Peyer's patch (tissue), 4 donors: ENCODE measurements at places on chromosomes 5 and 9. TPM values are rescaled to one million over a fixed set of nuclear protein-coding genes. Genes with fewer than 3 reads are reported as not detected.

DNA sequence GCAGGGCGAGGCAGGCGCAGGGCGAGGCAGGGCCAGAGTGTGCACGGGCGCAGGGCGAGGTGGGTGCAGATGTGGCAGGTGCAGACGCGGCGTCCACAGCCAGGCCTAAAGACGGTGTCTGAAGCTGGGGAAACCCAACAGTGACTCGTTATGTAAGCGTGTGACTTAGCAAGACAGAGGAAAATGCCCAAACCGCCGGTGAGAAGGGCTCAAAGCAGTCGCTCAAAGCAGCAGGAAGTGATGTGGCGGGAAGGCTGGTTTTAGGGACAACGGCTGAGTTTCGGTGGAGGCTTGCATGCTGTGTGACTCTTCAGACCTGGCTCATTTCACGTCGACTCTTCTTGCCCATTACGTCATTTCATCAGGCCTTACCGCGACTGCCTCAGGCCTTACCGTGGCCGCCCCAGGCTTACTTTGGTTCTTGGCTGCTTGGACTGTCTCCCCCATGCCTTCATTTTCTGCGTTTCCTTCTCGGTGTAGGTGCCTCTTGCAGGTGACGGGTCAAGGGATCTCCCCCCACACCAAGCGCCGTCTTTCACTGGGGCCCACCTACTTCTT is 50.5 kb upstream of the EXOC3 start:
- H3K27me3 ChIP-seq = no peaks in the 10 kb centered on the region
- no peak overlapping the region for H3K27ac ChIP-seq
- no peaks in the 10 kb centered on the region for H3K4me1 ChIP-seq

DNA sequence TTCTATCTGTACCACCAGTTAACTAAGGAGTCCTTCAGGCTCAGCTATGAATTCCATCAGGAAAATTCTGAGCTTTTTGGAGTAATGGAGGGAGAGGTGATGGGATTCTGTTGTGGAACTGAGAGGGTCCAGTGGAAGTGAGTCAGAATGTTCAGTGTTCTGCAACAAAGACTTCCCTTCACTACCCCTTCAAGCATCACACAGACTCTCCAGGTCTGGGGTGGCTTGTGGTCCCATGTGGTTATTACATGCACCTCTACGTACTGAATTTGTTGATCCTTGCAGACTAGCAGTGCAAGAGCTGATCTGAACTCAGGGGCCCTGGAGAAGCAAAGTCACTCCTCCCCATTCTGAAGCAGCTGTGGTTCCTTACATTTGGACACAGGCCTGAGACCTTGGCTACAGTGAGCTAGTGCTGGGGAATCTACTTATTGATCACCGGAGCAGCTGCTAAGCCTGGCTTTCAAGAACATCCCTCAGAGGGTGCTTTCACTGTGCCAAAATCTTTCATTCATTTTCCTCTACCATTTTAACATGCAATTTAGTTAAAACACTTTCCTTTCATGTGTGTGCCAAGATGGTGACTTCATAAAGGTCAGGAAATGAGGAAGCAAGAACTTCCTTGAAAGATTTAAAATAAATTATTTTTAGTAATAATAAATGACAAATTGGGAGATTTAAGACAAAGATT is 75.0 kb upstream of the TNC start:
- no peaks in the 10 kb centered on the region for H3K4me1 ChIP-seq
- no peak overlapping the region for H3K4me3 ChIP-seq
- no peak overlapping the region for H3K27ac ChIP-seq
- DNase-seq = no peak
- H3K36me3 ChIP-seq = no peaks in the 10 kb centered on the region

DNA sequence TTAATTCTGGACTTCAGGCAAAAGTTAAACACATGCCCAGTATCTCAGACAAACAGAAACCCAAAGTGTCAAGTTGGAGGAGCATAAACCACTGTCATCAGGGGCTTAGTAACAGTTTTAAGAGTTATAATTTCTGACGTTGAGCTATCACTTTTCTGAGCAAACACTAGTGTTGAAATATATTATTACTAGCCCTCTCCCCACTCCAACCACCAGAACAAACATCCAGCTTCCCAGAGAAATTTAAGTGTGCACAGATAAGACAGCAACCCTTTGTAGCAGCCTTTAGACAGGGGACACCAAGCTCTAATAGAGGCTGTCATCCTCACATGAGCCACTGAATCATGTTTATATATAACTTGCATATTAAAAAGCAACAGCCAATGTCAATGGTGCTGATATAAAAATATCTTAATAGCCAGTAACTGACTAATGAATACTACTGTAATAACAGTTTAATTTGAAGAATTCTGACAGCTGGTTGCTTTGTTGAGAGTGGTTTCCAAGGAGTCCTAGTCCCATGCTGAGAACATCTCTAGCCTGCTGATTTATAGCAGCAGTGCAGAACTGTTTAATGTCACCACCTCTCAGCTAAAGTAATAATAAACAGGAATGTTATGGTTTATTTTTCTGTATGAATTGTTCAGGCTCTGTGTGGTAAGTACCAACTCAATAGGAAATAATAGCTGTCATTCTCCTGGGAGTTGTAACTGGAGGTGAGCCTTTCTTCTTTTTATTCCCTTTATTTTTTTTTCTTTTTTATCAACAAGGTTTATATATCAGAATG is 528.7 kb upstream of the ZNF608 start:
- no peaks in the 10 kb centered on the region for H3K36me3 ChIP-seq
- H3K27ac ChIP-seq = no peak overlapping the region
- H3K4me1 ChIP-seq = no peaks in the 10 kb centered on the region
- no peak for DNase-seq

- DNase-seq = no peak
- no peaks in the 10 kb centered on the region for H3K4me1 ChIP-seq
- H3K36me3 ChIP-seq = no peaks in the 10 kb centered on the region
Observed at GRCh38 chr5:68329554-68330255, 114.1 kb downstream of the PIK3R1 start.

GRCh38 chr9:130904070-130905044 is 7.7 kb upstream of the QRFP start:
- no peak for DNase-seq
- no peaks in the 10 kb centered on the region for H3K4me1 ChIP-seq
- H3K4me3 ChIP-seq = no peak overlapping the region
- no peak overlapping the region for H3K27ac ChIP-seq

DNA sequence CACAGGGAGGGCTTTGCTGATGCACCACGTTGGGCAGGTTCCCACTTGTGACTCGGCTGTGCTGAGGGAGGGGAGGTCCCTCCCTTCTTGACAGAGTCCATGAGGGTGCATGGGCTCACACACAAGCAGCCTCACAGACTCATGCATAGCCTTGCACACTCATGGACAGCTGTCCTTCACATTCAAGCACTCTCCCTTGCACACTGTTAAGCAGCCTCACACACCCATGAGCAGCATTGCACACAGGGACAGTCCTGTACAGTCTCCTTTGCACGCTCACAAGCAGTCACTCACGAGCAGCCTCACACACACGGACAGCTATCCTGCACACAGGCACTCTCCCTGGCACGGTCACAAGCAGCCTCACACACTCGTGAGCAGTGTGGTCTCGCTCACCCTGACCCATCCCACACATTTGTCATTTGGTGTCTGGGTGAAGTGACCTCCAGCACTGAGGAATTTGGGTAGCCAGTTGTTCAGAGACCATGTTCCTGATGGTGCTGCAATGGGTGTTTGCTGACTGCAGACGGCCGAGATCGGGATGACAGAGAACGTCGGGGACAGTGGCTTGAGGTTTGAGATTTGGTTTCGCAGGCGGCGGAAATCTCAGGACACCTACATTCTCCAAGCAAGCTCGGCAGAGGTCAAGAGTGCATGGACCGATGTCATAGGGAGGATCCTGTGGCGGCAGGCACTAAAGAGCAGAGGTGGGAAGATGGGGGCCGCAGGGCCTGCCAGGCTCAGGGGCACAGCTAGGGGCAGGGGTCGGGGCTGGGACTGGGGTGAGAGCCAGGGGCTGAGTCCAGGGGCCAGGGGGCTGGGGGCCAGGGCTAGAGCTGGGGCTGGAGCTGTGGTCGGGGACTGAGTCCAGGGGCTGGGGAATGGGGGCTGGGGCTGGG is 17.7 kb upstream of the LRRC14B start:
- no peaks in the 10 kb centered on the region for H3K4me1 ChIP-seq
- DNase-seq = no peak
- H3K27ac ChIP-seq = no peak overlapping the region
- no peaks in the 10 kb centered on the region for H3K27me3 ChIP-seq
- no peak overlapping the region for H3K4me3 ChIP-seq

TSTD2 gene
- 17.2 TPM for total RNA-seq

PPIC gene
- 24.9 TPM for total RNA-seq
